ENCODE measurements at places on chromosomes 12 and 14. TPM values are rescaled to one million over a fixed set of nuclear protein-coding genes. Genes with fewer than 3 reads are reported as not detected.

DNA sequence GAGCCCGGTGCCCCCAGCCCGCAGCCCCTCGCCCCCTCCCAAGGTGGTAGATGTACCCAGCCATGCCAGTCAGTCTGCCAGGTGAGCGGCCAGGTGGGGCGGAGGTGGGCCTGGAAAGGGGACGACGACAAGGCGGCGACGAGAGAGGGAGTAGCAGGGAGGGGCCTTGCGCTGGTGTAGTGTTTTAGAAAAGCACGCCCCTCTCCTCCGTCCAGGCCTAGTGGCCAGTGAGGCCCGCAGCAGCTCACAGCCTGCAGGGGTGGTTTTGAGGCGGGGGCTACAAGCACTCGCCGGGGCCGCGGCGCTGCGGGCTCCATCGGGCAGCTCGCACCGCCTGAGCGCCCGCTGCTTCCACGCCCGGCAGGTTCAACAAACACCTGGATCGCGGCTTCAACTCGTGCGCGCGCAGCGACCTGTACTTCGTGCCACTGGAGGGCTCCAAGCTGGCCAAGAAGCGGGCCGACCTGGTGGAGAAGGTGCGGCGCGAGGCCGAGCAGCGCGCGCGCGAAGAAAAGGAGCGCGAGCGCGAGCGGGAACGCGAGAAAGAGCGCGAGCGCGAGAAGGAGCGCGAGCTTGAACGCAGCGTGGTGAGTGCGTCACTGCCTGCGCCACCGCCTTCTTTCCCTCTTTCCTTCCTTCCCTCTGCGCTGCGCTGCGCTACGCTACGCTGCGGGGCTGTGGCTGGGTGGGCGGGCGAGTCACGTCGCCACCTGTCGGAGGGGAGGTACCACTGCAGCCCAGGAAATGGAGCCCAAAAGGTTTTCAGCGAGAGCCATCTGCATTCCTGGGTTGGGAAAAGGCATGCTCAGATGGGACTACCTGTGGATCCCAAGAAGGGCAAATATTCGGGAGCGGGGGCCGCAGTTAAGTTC is 5.9 kb upstream of the RNU7-1 start:
- peak; percentile 87 for DNase-seq

GRCh38 chr12:67449591-67450052 is 180.5 kb downstream of the CAND1 start:
- DNase-seq: no peak

GRCh38 chr12:70635755-70636154 is 1.5 kb downstream of the PTPRB start:
- DNase-seq: no peak

DNA sequence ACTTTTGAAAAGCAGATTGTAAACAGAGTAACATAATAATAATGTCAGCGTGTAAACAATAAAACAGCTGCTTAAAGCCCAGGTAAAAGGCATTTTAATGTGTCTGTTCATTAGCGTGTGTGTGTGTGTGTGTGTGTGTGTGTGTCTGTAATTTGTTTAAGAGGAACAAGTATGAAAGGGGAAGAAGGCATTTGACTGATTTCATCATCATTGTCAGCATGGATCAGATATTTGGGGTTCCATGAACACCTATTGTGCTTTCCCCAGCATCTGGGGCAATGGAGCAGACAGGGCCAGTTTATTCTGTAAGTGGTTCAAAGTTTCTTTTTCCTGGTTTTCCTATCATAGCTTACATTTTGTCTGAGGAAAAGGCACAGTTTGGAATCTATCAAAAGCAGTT is 28.9 kb downstream of the SLC25A21 start:
- no peak for DNase-seq

- DNase-seq: no peak
Measured at GRCh38 chr14:53703457-53703856, 253.2 kb downstream of the BMP4 start.

GRCh38 chr14:69288011-69288771 is 28.2 kb downstream of the GALNT16 start:
- DNase-seq: no peak

DNA sequence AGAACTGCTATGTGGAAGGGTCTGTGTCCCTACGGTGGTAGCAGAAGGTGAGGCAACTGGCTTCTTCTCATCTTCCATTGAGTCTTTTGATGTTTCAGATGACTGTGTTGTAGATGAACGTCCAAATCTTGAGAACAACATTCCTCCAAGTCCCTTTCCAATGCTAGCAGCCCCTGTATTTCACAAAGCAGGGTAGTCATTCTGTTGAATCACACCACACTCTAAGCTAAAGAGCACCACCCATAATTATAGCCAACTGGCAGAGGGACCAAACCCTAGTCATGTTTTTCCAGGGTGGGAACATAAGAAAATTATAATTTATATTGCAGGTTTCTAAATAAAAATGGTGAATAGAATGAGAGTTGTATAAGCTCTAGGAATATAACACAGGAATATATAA is 98.7 kb downstream of the DDHD1 start:
- peak; percentile 67 for DNase-seq

- DNase-seq: peak; percentile 98
Measured at GRCh38 chr12:88241862-88242570, 99.9 kb downstream of the TMTC3 start.

DNA sequence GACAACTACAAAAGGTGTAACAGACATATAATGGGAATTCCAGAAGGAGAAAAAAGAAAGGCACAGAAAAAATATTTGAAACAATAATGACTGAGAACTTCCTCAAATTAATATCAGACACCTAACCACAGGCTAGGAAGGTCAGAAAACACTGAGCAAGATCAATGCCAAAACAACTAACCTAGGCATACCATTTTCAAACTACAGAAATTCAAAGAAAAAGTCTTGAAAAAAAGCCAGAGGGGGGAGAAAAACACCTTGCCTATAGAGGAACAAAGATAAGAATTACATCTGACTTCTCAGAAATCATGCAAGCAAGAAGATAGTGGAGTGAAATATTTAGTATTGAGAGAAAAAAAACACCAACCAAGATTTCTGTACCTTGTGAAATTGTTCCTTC is 77.8 kb downstream of the RIN3 start:
- no peak for DNase-seq

DNA sequence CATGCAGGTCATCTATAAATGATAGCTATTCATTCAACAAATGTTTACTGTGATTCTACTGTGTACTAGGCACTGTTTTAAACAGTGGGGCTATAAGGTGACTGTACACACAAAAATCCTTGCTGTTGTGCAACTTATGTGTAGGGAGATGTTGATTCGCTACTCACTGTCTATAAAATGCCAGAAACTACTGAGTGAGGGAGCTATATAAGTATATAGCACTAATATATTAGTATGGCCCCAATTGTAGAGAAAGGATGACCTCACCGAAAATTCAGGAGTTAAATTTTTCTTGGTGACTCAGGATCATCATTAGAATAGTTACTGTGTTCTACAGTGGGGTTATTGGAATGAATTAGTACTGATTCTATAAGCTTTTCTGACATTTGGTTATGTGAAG is 117.4 kb downstream of the TGFB3 start:
- DNase-seq: peak; percentile 26

GRCh38 chr12:90770861-90771260 is 184.1 kb downstream of the CCER1 start:
- no peak for DNase-seq

GRCh38 chr14:95662376-95663186 is 23.6 kb upstream of the TCL1B start:
- no peak for DNase-seq

SLC6A13 gene
- 0.11 TPM for total RNA-seq

KLRK1 gene
- total RNA-seq: 0.40 TPM

NFE2 gene
- total RNA-seq: not detected

NXPH4 gene
- total RNA-seq: 1.4 TPM

PAX9 gene
- 0.38 TPM for total RNA-seq

All from LHCN-M2 (cell line).